Left kidney (tissue), 8 donors: ENCODE measurements at places on chromosomes 4 and X. TPM values are rescaled to one million over a fixed set of nuclear protein-coding genes. Genes with fewer than 3 reads are reported as not detected.

SSX3 gene
- not detected for polyA plus RNA-seq

GRCh38 chrX:12867685-12868084 is 813 bp downstream of the TLR7 start:
- DNase-seq = no peak

DNA sequence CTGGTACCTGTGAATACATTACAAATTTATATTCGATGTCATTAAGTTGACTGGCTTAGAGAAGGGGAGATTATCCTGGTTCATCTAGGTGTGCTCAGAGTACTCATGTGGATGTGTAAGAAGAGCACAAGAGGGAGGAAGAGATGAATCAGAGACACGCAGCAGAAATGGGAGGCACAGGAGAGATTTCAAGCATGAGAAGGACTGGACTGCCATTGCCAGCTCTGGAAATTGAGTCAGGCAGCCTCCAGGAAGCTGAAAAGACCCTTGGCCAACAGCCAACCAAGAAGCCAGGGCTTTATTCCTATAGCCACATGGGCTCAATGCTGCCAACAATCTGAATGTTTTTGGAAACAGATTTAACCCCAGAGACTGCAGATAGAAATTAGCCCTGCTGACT is 1390.0 kb downstream of the STIM2 start:
- no peak for DNase-seq

LRRC66 gene
- 1.3 TPM for polyA plus RNA-seq

INTS6L gene
- polyA plus RNA-seq = 32.2 TPM

DNA sequence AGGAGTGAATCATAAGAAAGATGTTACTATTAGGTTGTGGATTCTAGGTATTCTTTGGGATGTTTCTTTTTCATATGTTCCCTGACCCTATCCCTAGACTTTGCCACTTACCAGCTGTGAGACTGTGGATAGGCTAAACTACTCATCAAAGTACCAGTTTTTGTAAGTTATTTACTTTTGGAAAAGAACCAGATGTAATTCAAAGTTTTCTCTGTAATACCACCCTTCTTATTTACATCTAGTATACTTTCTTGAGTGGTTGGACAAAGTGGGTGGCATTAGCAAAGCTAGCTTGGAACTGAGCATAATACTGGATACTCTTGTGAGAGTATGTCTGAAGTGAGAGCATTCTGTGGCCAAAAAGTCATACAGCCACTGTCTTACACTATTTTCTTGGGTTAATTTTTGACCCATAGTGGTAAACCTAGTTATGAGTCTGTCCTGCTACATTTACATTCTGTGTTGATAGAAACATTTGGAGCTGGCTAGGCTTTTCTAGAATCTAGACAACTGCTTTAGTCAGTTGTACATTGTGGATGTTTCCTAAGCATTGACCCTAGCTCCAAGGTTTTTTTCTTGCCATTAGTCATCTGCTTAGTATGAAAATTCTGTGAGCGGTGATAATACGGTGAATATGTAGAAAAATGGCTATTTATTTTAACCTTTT is 41.7 kb downstream of the KDM6A start:
- DNase-seq = no peak

DNA sequence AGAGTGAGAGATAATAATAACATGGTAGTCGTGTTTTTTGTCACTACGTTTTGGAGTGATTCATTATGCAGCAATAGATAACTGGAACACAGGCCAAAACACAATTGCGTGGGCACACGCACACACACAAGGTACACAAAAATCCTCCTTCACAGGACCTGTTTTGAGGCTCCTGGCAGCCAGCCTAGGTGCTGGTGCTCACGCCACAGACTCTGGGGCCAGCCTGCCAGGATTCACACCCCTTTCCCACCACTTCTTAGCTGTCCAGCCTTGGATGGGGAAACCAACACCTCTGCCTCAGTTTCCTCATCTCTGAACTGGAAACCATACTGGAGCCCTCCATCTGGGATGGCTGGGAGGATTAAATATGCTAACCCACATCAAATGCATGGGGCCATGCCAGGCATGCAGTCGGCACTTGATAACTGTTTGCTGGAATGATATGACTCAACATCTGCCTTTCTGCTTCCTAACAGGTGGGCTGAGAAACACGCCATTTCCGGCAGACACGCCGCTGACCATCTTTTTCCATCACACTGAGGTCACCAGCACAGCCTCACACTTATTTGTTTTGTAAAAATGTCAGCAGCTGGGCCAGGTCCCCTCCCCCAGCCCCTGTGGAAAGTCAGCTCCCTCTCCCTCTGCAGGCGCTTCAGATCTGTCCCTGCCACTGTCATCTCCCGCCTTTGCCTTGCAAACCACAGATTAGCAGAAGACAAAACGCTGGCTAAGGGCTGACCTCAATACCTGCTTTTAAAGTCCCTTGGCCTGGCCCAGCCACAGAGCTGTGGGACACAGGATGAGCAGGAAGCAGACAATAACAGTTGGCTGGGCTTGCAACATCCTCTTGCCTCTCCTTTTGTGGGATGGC is 237.5 kb downstream of the BCOR start:
- DNase-seq = no peak

- no peak for DNase-seq
Observed at GRCh38 chr4:184452740-184453139, 21.6 kb downstream of the IRF2 start.

DNA sequence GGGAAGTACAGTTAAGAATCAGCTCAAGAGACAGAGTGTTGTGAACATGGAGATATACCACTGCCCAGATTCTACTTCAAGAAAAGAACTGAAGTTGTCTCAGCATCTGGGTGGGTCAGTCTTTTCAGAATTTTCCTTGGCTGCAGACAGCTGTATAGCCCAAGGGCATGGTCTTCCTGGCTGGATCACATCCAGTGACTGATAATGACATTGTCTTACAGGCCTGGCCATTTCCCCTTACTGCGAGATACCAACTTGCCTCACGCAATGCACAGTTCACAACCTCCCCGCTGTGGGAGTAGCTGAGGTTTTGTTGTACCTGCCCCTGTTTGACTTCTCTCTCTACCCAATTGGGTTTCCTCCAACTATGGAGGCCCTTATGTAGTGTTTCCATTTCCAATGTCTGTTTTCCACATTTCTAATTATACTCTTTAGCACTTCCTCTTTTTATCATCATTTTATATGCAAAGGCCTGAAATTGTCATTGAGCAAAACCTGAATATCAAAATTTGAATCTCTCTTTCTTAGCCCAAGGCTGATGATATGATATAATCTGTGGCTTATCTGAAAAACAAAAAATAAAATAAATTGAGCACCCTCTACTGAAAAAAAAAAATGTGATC is 209.1 kb downstream of the NAF1 start:
- DNase-seq = no peak

CXCL11 gene
- not detected for polyA plus RNA-seq

- no peak for DNase-seq
Observed at GRCh38 chr4:8763966-8764901, 107.4 kb downstream of the HMX1 start.

GRCh38 chrX:6667048-6667768 is 132.3 kb upstream of the VCX3A start:
- no peak for DNase-seq

TRPC5OS gene
- 0.13 TPM for polyA plus RNA-seq

TMSB15A gene
- polyA plus RNA-seq = 80.4 TPM

DNA sequence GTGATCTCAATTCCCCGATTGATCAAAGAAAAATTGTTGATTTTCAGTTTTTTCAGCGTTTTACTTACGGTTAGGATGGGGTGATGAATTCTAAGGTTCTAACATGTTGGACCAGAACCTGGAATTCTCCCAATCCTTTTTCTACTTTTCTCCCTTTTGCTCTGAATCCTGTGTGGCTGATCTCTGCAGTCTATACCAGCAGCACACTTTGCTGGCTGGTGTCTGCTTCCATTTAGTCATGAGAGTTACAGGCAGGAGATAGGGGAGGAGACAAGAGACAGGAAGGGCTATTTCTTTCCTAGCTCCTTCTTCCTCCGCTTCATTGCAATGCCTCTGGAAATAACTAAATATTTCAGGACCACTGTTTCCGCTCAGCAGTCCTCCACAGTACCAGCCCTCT is 623.9 kb downstream of the CENPC start:
- DNase-seq = no peak

CXCL1 gene
- polyA plus RNA-seq = 0.50 TPM

DNA sequence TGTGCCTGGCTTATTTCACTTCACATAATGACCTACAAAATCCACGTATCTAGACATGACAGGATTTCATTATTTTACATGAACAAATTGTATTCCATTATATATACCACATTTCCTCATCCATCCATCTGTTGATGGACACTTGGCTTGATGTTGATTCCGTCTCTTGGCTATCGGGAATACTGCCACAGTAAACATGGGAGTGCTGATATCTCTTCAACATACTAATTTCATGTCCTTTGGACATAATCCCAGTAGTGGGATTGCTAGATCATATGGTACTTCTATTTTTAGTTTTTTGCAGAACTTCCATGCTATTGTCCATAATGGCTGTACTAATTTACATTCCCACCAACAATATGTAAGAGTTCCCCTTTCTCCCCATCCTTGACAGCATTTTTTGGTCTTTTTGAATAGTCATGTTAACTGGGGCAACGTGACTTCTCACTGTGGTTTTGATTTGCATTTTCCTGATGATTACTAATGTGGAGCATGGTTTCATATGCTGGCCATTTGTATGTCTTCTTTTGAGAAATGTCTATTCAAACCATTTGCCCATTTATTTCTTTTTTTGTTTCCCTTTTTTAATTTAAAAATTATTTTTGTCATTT is 68.9 kb downstream of the HTRA3 start:
- DNase-seq = no peak

DCAF4L1 gene
- polyA plus RNA-seq = 0.42 TPM

DNA sequence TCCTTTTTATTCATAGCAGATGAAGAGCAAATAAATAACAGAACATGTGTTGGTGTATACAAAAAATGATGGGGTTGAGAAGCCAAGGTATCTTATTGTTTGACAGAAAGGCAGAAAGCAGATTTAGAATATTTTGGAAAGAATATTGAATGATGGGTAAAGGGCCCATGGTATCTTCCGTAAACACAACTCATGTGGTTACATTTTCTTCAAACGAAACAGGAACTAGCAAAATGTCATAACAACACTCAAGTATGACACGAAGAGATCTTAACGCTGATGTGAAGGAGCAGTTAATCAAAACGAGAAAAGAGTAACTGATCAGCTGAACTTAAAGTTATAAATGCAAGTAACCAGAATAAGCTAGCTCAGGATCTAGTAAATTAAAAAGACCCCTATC is 195.7 kb upstream of the GK2 start:
- no peak for DNase-seq

TIGD2 gene
- polyA plus RNA-seq = 15.0 TPM

DNA sequence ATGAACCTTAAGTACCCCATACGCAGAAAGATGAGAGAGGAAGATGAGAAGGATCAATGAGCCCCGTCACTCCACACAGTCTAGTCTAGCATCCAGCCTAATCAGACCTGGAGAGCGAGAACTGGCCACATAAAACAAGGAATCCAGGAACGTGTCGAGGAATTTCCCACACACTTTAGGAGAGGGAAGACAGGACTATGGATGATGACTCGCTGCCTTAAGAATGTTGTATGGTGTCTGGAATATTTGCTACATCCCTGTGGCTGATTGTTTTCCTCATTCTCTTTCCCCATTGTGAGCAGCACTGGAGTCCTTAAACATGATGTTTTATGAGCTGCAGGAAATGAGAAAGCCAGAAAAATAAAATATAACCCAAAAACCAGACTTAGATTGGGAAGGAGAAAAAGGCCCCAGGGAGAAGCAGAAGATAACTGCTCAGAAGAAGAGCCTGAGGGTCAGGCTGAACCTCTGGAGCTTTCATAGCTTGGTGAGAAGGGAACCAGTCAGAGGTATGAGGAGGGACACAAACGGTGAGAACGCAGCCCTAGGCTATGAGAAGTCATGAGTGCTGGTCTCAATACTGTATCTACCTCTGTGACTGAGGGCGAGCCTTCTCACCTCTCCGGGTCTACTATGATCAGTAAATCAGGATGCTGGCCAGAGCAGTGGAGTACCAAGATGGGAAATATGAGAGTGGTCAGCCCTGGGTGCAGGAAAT is 139.5 kb upstream of the NOCT start:
- DNase-seq = no peak

GRCh38 chr4:169283114-169283509 is 12.4 kb upstream of the SH3RF1 start:
- DNase-seq = no peak

S100P gene
- polyA plus RNA-seq = 9.0 TPM

GRCh38 chr4:147335183-147335582 is 145.7 kb upstream of the EDNRA start:
- no peak for DNase-seq

GYPE gene
- polyA plus RNA-seq = 4.2 TPM

MAGEC1 gene
- polyA plus RNA-seq = not detected

AADAT gene
- polyA plus RNA-seq = 40.2 TPM

DNA sequence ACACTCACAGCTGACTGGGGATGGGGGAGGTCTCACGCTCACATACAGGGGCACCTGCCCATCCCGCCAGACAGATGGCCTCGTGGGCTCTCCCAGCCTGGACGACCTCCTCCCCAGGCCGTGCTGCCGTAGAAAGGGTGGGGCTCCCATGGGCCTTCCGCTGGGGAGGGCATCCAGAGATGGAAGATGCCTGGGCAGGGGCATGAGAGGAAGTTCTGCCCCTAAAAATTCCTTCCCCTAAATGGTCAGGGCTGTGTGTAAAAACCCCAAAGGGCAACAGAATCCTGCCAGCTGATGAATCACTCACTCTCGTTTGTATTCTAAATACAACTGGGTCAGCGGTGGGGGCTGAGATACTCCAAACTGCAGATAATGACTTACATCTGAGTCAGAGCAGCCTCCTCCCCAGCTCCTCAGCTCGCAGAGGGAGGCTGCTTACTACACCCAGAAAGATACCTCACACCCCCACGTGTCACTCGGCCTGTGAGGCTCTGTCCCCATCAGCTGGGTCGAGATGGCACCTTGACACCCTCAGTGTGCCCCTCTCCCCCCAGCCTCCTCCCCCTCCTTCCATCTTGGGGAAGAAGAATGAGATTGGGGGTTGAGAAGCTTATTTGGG is 10.1 kb downstream of the WDR1 start:
- DNase-seq = no peak

DNA sequence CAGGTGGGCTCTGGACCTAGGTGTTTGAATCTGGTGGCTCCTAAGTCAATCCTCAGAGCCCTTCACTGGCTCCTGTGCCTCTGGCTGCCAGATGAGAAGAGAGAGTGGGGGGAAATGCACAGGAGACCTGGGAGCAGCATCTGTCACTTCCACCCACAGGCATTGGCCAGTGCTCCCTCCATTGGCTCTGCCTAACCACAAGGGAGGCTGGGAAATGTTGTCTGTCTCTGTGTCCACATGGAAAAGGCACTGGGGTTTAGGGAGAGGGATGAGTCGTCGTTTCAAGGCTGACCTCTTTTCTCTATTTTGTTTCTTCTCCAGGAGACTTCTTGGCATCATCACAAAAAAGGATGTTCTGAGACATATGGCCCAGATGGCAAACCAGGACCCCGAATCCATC is 76.4 kb downstream of the CLCN4 start:
- DNase-seq = no peak

- DNase-seq = no peak
Observed at GRCh38 chrX:68721546-68721945, 74.1 kb downstream of the STARD8 start.

AFM gene
- polyA plus RNA-seq = 16.7 TPM

RHOH gene
- 0.50 TPM for polyA plus RNA-seq
